ENCODE measurements at places on chromosomes 16 and 17. TPM values are rescaled to one million over a fixed set of nuclear protein-coding genes. Genes with fewer than 3 reads are reported as not detected.
A peak's percentile ranks its signal among the peaks of the same experiment; 100 is the strongest.

CA4 gene
- total RNA-seq = 15.9 TPM

- ATAC-seq = no peak
These were observed 42.2 kb downstream of the HOXB1 start for GRCh38 chr17:48488548-48489106.

DNA sequence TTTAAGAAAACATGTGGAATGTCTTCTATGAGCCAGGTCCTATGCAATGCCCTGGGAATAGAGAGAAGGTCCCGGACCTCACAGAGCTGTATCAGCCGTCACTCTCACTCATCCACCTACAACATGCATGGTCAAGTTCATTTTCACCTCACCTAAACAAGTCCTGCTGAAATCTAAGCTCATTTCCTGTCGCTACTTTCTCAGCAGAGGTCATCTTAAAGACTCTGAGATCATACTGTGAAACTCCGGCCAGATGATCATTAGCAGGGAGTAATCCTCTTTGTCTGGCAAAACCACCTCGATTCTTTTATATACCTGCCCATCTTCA is 66.2 kb upstream of the LYRM9 start:
- no peak for ATAC-seq

HBM gene
- total RNA-seq = not detected

CCL7 gene
- total RNA-seq = not detected

PRSS27 gene
- total RNA-seq = 5.3 TPM

DNA sequence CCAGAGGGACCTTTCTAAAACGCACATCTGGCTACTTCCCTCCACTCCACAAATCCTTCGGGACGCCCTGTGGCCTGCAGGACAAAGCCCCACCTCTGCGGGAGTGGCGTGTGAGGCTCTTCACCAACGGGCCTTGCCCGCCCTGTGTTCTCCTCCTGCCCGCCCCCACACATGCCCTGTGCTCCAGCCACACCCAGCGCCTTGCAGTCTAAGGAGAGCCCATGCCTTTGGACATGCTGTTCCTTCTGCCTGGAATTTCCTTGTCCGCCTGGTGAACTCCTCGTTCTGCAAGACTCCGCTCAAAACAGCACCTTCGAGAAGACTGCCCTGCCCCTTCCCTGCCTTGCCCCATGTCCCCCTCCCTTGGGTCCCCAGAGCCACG is 7.4 kb downstream of the ELOB start:
- ATAC-seq = peak; percentile 21

MYH11 gene
- 0.81 TPM for total RNA-seq

DNA sequence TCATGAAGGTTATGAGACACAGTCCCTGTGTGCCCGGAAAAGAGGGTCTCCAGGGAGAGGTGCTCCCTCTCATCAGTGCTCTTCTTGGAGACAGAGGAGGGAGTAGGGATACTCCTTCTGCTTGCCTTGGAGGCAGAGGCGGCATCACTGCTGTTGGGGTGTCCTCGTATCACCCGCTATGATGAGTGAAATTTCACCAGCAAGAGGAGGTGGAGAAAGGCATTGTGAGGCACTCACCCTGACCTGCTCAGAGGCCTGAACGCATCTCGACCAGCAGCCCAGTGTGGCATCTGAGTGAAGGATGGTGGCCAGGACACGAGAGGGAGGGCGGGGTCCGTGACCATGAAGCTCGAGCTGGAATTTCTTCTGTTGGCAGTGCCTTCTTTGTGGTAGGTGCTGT is 222.1 kb upstream of the CHMP6 start:
- no peak for ATAC-seq

DNA sequence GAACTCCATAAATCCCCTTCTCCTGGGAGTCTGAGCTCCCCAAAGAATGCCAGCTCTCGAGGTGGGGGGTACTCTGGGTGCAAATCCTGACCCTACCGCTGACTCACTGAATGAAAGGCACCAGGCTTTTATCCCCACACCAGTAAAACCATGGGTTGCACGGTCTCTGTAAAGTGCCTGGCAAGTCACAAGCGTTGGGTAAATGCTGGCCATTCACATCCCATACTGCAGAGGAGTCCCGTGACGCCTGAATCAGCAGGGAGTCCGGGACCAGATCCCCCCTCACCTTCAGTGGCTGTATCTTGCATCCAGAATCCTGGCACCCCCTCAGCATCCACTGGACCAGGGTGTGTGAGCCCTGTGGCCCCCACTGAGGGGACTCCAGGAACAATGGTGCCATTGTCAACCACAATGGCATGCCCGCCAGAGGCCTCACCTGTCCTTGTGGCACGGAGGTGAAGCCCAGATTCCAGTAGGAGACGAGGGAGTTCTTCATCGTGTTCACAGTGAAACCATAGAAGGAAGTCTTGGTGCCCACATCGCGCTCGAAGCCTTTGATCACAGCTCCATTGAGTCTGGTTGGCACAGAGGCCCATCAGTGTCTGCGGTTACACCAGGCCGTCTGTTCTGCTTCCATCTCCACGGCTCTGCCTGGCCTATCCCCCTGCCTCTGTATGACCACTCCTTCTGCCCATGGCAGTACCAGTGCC is 13.3 kb downstream of the ST6GALNAC2 start:
- ATAC-seq = no peak

All from motor neuron (in vitro differentiated cells).